Pons (tissue), 1 donor: ENCODE measurements at places on chromosomes 5 and 9.
A peak's percentile ranks its signal among the peaks of the same experiment; 100 is the strongest.

DNA sequence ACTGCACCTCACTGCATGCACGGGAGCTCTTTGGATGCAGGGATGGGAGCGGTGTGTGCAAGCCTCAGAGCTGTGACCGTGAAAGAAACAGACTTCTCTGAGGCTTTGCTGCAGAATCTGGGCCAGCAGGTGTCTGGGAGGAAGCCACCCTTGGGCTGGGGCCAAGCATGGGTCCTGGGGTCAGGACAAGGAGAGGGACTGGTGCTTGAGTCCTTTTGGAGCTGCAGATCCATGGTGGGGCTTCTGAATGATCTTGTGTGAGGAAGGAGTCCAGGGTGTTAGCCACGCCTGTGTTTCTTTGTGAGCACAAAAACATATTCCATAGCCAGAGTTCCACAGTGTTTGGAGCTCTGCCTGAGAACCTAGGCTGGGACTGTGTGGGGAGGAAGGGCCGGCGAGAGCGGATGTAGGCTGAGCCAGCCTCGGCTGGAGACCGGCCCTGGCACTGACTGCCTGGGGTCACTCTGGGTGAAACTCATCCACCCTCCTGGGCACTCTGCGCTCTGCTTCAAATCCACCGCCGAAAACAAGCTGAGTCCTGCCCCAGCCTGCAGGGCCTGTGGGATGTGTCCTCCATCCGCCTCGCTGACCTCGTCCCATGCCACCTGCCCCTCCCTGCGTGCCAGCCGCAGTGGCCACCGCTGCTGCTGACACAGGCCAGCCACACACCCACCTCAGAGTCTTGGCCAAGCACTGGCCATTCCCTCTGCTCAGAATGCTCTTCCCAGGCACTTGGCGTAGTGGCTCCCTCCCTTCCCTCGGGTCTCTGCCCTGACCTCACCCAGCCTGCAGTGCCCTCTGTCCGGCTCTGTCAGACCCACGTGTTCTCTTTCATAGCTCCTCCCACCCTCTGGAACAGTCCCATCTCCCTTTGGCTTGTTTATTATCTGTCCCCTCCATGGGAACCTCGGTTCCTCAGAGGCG lies 26.7 kb downstream of the ERGIC1 start:
- DNase-seq: peak; percentile 88

- no peak for DNase-seq
These were observed 42.9 kb downstream of the TMEFF1 start for GRCh38 chr9:100515578-100516494.

DNA sequence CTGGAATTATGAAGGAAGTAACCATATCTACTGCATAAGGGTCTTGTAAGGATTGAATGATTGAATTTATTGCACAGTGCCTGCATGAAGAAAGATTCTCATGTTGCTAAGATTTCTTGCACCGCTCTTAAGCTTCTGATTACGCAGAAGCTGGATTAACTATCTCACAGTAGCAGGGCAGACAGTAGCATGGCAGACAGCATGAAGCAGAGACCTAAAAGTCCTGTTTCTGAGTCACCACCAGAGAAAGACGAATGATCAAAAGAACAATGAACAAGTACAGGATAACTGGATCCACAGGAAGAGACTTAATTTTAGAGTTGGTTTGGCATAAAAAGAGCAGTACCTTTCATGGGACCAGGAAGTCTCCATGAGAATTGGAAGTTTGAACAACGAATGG lies 142.4 kb downstream of the MAPKAP1 start:
- no peak for DNase-seq

DNA sequence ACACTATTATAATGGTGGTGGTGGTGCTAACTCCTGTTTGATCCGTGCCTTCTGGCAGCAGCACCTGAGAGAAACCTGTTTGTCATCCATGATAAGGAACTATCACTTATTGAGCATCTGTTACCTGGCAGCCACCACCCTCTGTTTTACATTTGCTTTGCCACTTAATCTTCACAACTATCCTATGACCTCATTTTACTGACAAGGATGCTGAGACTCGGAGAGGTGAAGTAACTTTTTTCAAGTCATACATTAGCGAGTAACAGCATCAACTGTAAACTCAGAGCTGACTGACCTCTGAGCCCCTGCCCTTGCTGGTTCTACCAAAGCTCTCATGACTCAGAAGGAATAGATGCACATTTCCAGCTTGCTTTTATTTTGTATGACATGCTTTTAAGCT lies 81.1 kb downstream of the EGFLAM start:
- no peak for DNase-seq

- DNase-seq: no peak
These were observed 57.9 kb downstream of the MCCC2 start for GRCh38 chr5:71645030-71645429.

DNA sequence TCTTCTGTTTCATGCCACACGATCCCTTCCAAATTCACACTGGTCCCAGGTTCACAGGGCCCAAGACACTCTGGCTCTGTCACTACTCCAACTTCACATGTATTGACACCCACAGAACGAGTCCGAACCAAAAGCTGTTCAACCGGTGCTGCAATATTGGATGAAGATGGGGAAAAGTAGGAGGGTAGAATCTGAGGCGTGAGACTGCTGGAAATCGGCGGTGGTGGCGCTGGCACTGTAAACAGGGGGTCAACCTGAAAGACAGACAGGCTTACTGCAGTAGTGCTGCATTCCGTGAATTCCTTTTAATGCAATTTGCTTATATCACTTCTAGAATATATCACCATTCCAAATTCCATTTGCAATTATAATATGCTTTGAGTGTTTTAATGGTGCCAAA lies 45.4 kb downstream of the ZNF608 start:
- DNase-seq: no peak

DNA sequence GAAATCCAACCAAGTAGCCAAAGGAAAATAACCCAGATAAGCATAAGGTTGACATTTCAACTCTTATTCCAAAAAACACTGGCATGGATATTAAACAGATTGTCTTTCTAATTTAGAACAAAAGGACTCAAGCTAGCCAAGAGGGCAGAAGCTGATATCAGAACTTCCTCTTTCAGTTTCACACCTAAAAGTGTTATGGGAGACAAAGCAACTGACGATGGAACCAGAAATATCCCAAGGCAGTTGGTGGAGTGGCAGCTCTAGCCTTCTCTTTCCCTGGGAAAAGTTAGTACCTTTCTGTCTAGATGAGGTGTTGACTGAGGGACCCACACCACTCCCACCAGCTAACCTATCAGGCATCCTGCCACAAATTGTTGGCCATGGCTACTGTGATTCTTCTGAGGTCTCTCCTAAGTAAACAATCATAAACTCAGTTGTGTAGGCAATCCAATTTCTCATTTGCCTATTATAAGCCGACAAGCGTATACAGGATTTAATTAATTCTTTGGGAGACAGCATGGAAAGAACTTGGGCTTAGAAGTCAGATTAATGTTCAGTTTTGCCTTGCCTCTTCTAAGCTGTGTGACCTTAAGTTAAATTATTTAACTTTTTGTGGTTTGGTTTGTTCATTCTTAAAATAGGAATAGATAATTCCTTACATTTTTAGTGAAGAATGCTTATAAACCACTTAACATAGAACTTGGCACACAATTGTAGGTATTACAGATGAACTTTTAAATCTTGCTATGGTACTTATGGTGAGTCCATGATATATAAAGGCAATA lies 110.9 kb upstream of the ADAMTSL1 start:
- DNase-seq: peak; percentile 66

DNA sequence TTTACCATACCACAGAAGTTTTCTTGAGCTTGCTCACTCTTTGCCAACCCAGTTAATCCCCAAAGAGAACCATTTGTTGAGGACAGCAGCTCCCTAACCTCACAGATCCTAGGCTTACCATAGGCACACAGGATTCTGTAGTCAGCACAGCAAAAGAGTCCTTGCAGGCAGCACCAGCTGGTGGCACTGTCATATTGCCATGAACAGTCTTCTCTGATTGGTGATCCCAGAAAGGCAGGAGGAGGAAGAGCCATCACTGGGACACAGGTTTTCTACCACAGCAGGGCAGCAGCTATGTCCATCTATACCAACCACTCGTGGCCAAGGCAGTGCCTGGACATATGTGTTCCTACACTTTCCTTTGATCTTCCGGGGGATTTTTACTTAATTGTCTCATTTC lies 297.1 kb upstream of the CD180 start:
- DNase-seq: peak; percentile 94

GRCh38 chr9:82512728-82513127 lies 524.2 kb downstream of the SPATA31D1 start:
- DNase-seq: no peak

GRCh38 chr5:173680660-173681242 lies 64.3 kb upstream of the BOD1 start:
- DNase-seq: no peak

- DNase-seq: no peak
These were observed 20.6 kb upstream of the CMBL start for GRCh38 chr5:10328323-10328722.

- peak; percentile 43 for DNase-seq
These were observed 20.3 kb upstream of the RIC1 start for GRCh38 chr9:5608298-5609225.

- no peak for DNase-seq
These were observed 132.4 kb downstream of the FRMD3 start for GRCh38 chr9:83405759-83406158.

- no peak for DNase-seq
These were observed 34.2 kb upstream of the CHD1 start for GRCh38 chr5:98963019-98963418.

DNA sequence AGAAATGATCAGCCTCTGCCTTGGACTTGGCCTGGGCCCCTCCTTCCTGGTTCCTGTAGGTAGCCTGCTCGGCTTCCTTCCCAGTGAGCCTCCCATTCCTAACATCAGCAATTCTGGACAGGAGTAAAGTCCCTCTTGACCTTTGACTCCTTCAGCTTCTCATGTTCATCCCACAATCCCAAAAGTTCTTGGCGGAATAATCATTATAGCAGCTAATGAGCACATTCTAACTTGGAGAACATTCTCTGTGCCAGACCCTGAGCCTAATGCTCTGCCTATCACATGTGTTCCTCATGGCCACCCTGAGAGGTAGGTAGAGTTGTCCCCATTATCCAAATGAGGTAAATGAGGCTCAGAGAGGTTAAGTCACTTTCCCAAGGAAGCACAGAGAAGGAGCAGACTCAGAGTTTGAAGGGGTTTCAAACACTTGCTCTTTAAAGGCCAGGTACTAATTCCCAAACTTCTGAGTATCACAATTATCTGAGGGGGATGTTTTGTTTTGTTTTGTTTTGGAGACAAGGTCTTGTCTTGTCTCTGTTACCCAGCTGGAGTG lies 21.2 kb downstream of the SWI5 start:
- no peak for DNase-seq

- peak; percentile 56 for DNase-seq
These were observed 41.0 kb upstream of the EQTN start for GRCh38 chr9:27337833-27338526.

DNA sequence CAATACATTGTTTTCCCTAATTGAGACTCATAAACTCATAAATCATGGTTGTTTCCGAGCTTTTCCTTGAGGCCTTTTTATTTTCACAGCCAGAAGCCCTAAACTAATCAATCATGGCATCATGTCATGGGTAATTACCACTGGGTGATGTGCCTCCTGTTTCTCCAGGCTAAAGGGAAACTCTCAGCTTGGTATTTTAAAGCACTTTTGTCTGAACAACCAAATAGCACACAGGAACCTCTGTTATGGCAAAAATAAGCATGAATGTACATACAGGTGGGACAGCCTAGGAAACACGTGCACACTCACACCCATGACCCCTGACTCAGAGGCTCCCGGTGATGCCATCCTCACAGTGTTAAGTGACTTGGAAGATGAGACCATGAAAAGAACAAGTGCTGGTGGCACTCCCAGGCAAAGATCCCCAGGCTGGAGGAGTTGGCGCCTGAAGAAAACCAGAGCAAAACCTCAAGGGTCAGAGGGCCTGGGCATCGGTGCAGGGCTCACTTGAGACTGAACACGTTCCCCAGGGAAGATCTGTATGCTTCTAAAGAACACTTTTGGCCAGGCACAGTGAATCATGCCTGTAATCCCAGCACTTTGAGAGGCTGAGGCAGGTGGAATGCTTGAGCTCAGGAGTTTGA lies 154.3 kb downstream of the ROR2 start:
- no peak for DNase-seq

DNA sequence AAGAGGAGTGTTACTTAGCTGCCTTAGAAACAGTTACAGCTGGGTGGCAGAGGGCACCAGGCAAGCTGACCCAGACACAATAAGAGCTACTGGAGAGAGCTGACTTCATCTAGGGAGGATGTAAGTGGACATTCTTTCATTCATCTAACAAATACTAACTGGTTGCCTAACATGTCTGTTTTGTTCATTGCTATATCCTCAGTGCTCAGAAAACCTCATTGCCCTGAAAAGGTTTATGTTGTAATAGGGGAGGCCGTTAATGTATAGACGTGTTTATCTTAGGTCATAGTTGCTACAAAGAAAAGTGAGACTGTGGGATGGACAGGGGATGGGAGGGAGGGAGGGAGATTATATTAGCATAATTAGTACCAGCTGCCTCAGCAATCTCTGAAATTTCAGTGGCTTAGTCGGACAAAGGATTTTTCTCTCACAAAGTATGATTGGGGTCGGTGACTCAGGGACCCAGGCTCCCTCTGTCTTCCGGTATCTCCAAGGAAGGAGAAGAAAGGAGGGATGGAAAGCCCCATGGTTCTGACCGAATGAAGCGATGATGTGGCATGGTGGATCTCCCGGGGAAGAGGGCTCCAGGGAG lies 2.6 kb upstream of the SNX18 start:
- no peak for DNase-seq

DNA sequence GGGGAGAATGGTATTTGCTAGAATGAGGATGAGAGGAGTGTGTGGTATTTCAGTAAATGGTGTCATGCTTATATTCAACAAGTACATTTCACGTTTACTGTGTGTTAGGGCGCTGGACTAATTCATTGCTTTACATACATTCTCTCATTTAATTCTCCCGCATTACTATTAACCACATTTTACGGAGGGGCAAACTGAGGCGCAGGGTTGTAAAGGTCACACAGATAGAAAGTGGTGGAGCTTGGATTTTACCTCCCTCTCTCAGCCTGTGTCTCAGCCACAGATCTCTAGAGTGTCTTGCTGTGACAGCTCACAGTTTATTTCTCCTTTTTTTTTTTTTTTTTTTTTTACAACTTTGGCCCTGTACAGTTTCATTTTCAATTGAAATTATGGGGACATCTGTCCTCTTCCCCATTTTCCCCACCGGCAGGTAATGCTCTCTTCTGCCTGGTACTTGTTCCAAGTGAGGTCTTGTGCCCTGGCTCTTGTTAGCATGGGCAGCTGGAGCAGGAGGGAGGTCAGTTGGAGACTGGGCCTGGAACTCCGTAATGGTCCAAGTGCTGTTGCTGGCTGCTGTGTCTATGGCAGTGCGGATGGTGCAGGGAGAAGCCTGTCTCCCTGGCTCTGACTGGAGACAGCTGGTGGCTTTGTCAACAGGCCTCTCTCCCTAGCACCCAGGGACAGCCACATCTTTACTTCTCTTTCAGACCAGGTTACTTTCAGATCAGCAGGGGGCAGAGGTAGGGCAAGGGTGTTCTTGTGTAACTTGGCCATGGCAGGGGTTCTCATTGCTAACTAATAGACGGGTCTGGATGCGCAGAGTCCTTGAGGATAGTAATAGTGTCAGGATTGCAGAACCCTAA lies 20.5 kb upstream of the NDST1 start:
- peak; percentile 87 for DNase-seq

DNA sequence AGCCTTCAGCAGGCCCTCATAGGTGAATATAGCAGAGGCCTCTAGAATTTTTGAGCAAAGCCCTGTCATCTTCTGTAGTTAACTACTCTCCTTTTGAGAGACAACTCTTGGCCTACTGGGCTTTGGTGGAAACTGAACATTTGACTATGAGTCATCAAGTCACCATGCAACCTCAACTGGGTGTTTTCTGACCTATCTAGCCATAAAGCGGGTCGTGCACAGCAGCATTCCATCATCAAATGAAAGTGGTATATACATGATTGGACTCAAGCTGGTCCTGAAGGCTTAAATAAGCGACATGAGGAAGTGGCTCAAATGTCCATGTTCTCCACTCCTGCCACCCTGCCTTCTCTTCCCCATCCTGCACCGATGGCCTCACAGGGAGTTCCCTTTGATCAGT lies 1115.5 kb downstream of the TAF11L14 start:
- DNase-seq: no peak
